Ovary (tissue), 10 donors: ENCODE measurements at places on chromosomes 2 and 18.

GRCh38 chr18:31101183-31102024 is 817 bp downstream of the DSC2 start:
- no peaks in the 10 kb centered on the region for H3K4me1 ChIP-seq
- peak overlapping the region; percentile 37 for H3K4me3 ChIP-seq
- no peak overlapping the region for H3K27ac ChIP-seq
- H3K27me3 ChIP-seq, result no peaks in the 10 kb centered on the region

DNA sequence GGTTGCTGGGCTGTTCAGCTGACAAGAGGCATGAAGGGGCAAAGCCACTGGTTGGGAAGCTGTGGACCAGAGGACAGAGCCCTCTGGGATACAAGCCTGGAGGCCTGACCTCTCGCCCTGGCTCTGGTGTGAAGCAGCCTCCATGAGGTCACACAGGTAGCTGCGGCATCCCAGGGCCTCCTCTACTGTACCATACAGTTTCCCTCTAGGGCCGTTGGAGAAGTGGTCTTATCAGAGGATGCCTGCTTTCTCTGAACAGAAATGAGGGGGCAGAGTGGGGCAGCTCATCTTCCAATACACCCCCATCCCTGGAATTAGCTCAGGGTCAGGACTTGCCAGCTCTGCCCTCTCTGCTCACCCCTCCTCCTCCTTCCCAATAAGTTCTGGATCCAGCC is 135.1 kb upstream of the SMAD2 start:
- no peaks in the 10 kb centered on the region for H3K36me3 ChIP-seq
- H3K4me1 ChIP-seq, result no peaks in the 10 kb centered on the region
- H3K4me3 ChIP-seq, result no peak overlapping the region
- no peak overlapping the region for H3K27ac ChIP-seq
- H3K27me3 ChIP-seq, result no peaks in the 10 kb centered on the region

GRCh38 chr2:184091456-184091855 is 506.9 kb upstream of the ZNF804A start:
- no peaks in the 10 kb centered on the region for H3K27me3 ChIP-seq
- no peaks in the 10 kb centered on the region for H3K36me3 ChIP-seq
- H3K4me1 ChIP-seq, result no peaks in the 10 kb centered on the region
- H3K27ac ChIP-seq, result no peak overlapping the region
- no peak overlapping the region for H3K4me3 ChIP-seq
- DNase-seq, result no peak

DNA sequence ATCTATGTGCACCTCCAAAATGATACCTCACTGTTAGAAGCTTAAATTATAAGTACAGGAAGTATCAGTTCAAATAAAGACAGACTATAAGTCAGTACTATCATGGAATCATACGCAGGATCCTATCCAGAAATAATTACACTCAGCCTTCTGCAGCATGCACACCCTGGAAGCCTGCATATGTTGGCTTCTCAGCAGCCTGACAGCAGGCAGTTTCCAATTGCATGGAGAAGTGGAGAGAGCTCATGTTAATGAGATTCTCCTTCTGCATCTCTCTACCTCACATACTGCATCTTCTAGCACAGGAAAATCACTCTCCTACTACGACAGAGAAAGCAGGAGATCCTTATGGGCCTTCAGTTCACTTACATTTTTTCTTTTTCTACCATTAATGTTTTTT is 20.5 kb downstream of the NR4A2 start:
- DNase-seq, result no peak
- no peak overlapping the region for H3K4me3 ChIP-seq
- no peaks in the 10 kb centered on the region for H3K27me3 ChIP-seq
- H3K27ac ChIP-seq, result no peak overlapping the region

DNA sequence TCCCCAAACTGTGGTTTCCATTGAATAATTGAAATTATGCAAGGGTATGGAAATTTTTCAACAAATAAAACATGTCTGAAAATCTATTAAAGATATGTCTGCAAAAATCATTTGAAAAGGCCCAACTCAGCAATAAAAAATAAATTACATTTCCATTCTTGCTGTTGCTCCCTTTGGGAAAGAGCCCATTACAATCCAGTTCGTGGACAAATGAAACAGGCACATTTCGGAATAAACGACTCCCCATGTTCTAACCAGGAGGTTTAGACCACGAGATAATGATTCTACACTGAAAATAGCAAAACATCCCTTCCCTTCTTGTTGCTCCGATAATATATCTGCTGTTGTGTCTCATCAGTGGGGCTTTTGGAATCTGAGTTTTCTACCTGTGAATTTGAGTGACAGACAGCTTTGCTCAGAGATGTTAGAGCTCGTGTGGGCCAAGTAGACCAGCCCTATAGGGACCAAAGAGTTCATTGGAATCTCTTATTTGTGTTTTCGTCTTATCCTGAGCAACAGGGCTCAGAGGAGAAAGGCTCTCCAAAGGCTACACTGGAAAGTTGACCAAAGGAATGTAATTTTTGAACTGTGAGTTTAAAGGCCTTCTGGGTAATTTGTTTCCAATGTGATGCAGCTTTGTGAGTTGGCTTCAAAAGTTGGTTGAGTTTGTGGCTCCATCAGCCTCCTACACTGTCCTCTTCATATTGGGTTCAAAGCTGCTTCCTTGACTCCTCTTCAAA is 119.5 kb downstream of the ACTR3 start:
- H3K4me3 ChIP-seq, result no peak overlapping the region
- no peaks in the 10 kb centered on the region for H3K36me3 ChIP-seq
- H3K27me3 ChIP-seq, result no peaks in the 10 kb centered on the region
- H3K4me1 ChIP-seq, result no peaks in the 10 kb centered on the region
- H3K27ac ChIP-seq, result no peak overlapping the region

DNA sequence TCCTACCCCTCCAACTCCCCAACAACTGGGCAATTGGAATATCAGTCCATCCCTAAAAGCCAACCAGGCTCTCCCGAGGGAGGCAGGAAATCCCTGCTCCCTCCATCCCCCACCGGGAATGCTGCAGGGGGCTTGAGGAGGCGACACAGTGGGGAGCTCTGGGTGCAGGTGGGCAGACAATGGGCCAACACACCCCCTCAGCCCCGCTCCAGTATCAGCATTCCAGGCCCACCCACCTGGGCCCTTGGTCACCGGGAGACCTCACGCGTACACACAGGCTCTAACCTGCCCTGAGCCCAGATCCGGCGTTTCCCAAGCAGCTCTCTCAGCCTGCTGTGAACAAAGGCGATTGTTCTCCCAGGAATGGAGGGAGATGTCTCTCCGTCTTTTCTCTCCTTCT is 37.6 kb upstream of the FZD7 start:
- no peaks in the 10 kb centered on the region for H3K4me1 ChIP-seq
- no peaks in the 10 kb centered on the region for H3K36me3 ChIP-seq
- H3K27me3 ChIP-seq, result no peaks in the 10 kb centered on the region
- H3K4me3 ChIP-seq, result no peak overlapping the region
- no peak overlapping the region for H3K27ac ChIP-seq

- H3K36me3 ChIP-seq, result no peaks in the 10 kb centered on the region
- peaks cover 17% of the 10 kb centered on the region for H3K4me1 ChIP-seq
- H3K4me3 ChIP-seq, result no peak overlapping the region
These were observed 22.1 kb downstream of the MLPH start for GRCh38 chr2:237509151-237509550.

GRCh38 chr2:55225481-55226020 is 6.5 kb downstream of the CLHC1 start:
- H3K27ac ChIP-seq, result no peak overlapping the region
- H3K4me1 ChIP-seq, result peaks cover 12% of the 10 kb centered on the region
- DNase-seq, result peak; percentile 25
- H3K36me3 ChIP-seq, result no peaks in the 10 kb centered on the region

GRCh38 chr2:151261231-151261976 is at the start of gene RBM43:
RBM43 (minus strand) TSS chr2:151261863; CDS start chr2:151261727, 136 bp downstream.
- peaks cover 10% of the 10 kb centered on the region for H3K4me1 ChIP-seq
- H3K27me3 ChIP-seq, result no peaks in the 10 kb centered on the region
- H3K36me3 ChIP-seq, result no peaks in the 10 kb centered on the region
- H3K27ac ChIP-seq, result peak within 1 kb of the TSS; percentile 97
- DNase-seq, result peak; percentile 92
- peak within 1 kb of the TSS; percentile 81 for H3K4me3 ChIP-seq

DNA sequence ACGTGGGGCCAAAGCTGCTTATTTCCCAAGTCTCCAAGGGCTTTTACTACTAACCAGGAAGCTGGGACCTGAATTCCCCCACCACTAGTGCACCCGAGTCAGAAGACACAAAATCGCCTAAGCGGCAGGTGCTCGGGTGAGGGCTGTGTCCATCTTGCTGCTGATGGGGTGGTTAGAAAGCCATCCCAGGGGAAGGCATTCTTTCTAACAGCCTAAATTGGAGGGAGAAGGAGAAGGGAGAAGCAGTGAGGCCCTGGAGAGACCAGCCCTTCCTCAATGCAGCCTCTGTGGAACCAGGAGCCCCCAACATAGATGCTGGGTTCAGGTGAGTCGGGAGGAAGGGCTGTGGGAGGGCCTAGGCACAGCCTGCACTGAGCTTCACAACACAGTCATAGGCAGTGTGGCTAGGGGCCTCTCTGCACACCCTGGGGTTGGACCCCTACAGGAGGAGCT is 1.9 kb upstream of the PROM2 start:
- no peak overlapping the region for H3K27ac ChIP-seq
- H3K4me1 ChIP-seq, result no peaks in the 10 kb centered on the region
- H3K36me3 ChIP-seq, result no peaks in the 10 kb centered on the region
- H3K4me3 ChIP-seq, result no peak overlapping the region

DNA sequence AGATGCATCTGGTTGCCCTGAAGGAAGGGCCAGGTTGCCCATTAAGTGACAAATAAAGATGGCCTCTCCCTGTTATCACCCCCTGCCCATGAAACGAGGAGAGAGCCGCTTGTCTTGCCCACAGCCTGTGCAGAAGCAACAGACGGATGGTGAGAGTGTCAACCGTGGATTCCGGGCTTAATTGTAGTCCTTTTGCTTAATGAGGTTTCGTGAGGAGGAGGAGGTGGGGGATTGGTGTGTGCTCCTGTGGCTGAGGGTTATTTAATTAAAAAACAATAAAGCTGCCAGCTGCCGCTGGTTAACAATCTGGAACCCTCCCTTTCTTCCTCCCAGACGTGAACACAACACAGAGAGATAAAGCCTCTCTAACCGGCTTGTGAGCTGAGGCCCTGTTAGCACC is 188.0 kb upstream of the PARD3B start:
- H3K4me1 ChIP-seq, result peaks cover 3% of the 10 kb centered on the region
- no peaks in the 10 kb centered on the region for H3K36me3 ChIP-seq
- DNase-seq, result no peak
- H3K27ac ChIP-seq, result no peak overlapping the region
- H3K27me3 ChIP-seq, result no peaks in the 10 kb centered on the region
- no peak overlapping the region for H3K4me3 ChIP-seq

- DNase-seq, result no peak
- no peaks in the 10 kb centered on the region for H3K27me3 ChIP-seq
- no peak overlapping the region for H3K4me3 ChIP-seq
- H3K36me3 ChIP-seq, result no peaks in the 10 kb centered on the region
These were observed 52.7 kb upstream of the EML4 start for GRCh38 chr2:42116195-42117181.

DNA sequence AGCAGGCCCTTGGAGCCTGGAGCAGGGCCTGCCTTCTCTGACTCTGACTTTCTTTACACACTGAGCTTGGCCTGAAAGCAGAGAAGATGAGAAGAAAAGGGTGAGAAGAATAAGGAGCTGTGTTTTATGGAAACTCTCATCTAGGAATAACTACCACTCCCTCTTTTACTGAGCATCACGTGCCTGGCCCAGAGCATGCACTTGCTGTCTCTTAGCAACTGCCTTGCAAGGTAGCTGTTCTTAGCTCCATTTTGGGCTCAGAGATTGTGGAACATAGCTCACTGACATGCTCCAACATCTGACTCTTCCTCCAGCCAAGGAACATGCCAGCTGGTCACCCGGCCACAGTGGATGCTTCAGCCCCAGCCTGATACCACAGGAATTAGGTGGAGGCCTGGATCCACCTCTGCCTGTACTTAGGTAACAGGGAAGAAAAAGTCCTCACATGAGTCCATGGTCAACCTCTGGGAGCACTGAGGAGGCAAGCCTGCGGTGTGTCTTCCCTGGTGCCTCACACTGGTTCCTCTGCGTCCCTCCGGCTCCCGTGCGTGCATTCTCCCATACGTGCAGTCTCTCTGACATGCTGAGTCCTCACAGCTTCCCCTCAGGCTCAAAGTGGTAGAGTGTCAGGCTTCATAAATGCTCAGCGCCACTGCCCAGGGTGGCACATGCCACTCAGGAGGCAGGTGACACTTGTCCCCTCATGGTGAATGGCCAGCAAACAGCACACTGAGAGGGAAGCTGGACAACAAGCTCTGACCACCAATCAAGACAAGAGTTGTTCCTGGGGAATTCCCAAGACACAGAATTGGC is 35.7 kb downstream of the AMER3 start:
- no peaks in the 10 kb centered on the region for H3K4me1 ChIP-seq
- no peaks in the 10 kb centered on the region for H3K27me3 ChIP-seq
- H3K36me3 ChIP-seq, result no peaks in the 10 kb centered on the region
- DNase-seq, result no peak
- no peak overlapping the region for H3K27ac ChIP-seq
- H3K4me3 ChIP-seq, result no peak overlapping the region

DNA sequence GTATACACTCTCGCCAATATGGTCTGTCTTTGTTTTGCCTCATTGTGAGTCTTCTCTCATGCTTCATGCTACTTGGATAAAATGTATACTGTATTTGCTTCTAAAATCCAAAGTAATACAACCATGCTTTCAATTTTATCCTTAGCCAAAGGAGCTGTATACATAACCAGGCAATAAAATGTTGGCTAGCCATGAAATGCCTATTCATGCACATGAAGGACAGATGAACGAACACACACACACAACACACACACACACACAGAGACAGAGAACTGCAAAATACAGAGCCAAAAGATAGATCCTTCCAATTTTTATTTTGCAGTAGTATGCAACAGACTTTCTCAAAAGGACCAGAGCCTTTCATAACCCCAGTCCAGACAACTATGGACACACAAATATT is 113.7 kb downstream of the SATB2 start:
- no peaks in the 10 kb centered on the region for H3K27me3 ChIP-seq
- no peak for DNase-seq
- no peak overlapping the region for H3K27ac ChIP-seq

GRCh38 chr2:85954590-85955458 is 66.0 kb upstream of the ST3GAL5 start:
- H3K27ac ChIP-seq, result no peak overlapping the region
- no peak for DNase-seq
- no peak overlapping the region for H3K4me3 ChIP-seq
- H3K36me3 ChIP-seq, result no peaks in the 10 kb centered on the region

DNA sequence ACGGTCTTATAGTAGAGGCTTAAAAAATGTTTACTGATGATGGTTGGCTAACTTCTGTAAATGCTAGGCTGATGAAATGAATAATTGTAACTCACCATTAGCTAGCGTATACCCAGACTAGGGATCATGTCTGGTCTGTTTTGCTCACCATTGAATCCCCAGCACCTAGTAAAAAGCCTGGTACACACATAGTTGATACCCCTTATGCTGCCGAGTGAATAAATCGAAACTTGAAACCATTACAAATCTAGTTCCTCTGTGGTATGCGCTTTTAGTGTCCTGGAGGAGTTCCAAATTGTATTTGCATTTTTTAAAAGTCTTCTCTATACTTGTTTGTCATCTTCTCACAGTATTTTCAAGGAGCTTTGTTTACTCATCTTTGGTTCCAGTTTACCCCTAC is 1.3 kb downstream of the TAF1B start:
- no peaks in the 10 kb centered on the region for H3K36me3 ChIP-seq
- DNase-seq, result no peak
- no peak overlapping the region for H3K27ac ChIP-seq
- no peaks in the 10 kb centered on the region for H3K27me3 ChIP-seq
